Activated T-helper 1 cell treated with anti-CD3 and anti-CD28 coated beads, Interleukin-12 subunit alpha, Interleukin-12 subunit beta, Interleukin-2, Interleukin-4 antibody, amounts not matched to agents 30 ng/mL and 10 ng/mL and 1 ng/mL, durations not matched to agents 14 hours and 24 hours and 36 hours (primary cell): ENCODE measurements at places on chromosomes 7 and 10. TPM values are rescaled to one million over a fixed set of nuclear protein-coding genes. Genes with fewer than 3 reads are reported as not detected.
A peak's percentile ranks its signal among the peaks of the same experiment; 100 is the strongest.

DNA sequence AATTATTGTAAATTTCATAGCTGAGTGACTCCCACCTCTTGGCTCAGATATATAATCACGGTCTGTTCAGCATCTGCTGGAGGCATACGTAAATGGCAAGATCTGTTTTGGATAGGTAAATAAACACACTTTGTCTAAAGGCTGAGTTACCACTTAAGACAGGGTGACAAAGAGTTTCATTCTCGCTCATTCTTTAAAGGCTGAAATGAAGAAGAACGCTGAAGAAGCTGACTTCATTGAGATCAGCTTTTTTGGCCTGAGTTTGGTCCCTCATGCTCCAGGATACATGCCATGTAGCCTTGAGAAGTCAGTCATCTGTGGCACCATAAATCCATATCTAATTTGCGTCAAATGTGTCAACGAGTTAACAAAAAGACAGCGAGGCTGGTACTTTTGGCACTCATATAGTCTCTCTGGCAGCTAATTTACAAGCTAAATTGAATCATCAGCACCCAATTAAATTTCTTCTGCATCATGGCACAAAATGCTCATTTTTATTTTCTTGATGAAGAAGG, 309.9 kb downstream of the GPAM start:
- H3K27ac ChIP-seq = no peak overlapping the region
- no peak for DNase-seq
- no peaks in the 10 kb centered on the region for H3K27me3 ChIP-seq
- no peak overlapping the region for H3K4me3 ChIP-seq
- H3K4me1 ChIP-seq = no peaks in the 10 kb centered on the region

GRCh38 chr10:10623958-10624566, 393.6 kb upstream of the CELF2 start:
- no peak for DNase-seq
- H3K4me1 ChIP-seq = no peaks in the 10 kb centered on the region
- H3K4me3 ChIP-seq = no peak overlapping the region
- H3K27ac ChIP-seq = no peak overlapping the region
- no peaks in the 10 kb centered on the region for H3K36me3 ChIP-seq

- H3K27ac ChIP-seq = peak overlapping the region; percentile 92
- H3K36me3 ChIP-seq = peaks cover 12% of the 10 kb centered on the region
- DNase-seq = no peak
- peak overlapping the region; percentile 94 for H3K4me3 ChIP-seq
Observed at GRCh38 chr7:104207348-104207730, 474 bp downstream of the ORC5 start.

GRCh38 chr7:73999664-74000435, 28.1 kb upstream of the ELN start:
- no peak overlapping the region for H3K27ac ChIP-seq
- H3K4me3 ChIP-seq = no peak overlapping the region
- no peaks in the 10 kb centered on the region for H3K36me3 ChIP-seq
- peaks cover 12% of the 10 kb centered on the region for H3K4me1 ChIP-seq
- no peak for DNase-seq

- H3K4me1 ChIP-seq = peaks cover 31% of the 10 kb centered on the region
- peaks cover 13% of the 10 kb centered on the region for H3K36me3 ChIP-seq
- H3K4me3 ChIP-seq = no peak overlapping the region
- H3K27ac ChIP-seq = no peak overlapping the region
- no peak for DNase-seq
Observed at GRCh38 chr7:157468221-157469111, 131.7 kb downstream of the DNAJB6 start.

- H3K4me3 ChIP-seq = no peak overlapping the region
- H3K36me3 ChIP-seq = no peaks in the 10 kb centered on the region
- DNase-seq = no peak
- H3K27ac ChIP-seq = no peak overlapping the region
- H3K4me1 ChIP-seq = no peaks in the 10 kb centered on the region
Observed at GRCh38 chr7:88314061-88314491, 7.4 kb upstream of the STEAP4 start.

GRCh38 chr10:104209575-104210198, 22.5 kb downstream of the CFAP43 start:
- no peaks in the 10 kb centered on the region for H3K4me1 ChIP-seq
- H3K4me3 ChIP-seq = no peak overlapping the region
- no peak overlapping the region for H3K27ac ChIP-seq
- H3K36me3 ChIP-seq = no peaks in the 10 kb centered on the region
- DNase-seq = no peak

DNA sequence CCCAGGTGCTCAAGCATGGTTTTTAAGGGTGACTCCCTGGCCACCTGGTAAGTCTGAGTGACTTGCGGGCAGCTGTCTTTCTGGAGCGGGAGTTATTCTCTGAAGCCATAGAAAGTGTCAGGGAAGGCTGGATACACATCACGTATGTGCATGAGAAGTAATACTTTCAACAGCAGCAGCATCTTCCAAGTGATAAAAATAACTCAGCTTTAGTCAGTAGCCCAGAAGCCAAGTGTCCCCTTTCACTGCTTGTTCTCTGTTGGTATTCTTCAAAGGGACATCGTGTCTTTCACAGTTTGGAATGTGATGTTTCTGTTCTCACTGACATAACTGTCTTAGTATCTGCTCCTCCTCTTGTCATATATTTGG, 97.6 kb downstream of the KIAA1217 start:
- no peak overlapping the region for H3K27ac ChIP-seq
- H3K27me3 ChIP-seq = peaks cover 4% of the 10 kb centered on the region
- no peak for DNase-seq
- H3K4me3 ChIP-seq = no peak overlapping the region
- no peaks in the 10 kb centered on the region for H3K4me1 ChIP-seq

GRCh38 chr7:45515346-45515745, 58.8 kb upstream of the ADCY1 start:
- H3K4me3 ChIP-seq = no peak overlapping the region
- H3K4me1 ChIP-seq = no peaks in the 10 kb centered on the region
- no peaks in the 10 kb centered on the region for H3K27me3 ChIP-seq

DNA sequence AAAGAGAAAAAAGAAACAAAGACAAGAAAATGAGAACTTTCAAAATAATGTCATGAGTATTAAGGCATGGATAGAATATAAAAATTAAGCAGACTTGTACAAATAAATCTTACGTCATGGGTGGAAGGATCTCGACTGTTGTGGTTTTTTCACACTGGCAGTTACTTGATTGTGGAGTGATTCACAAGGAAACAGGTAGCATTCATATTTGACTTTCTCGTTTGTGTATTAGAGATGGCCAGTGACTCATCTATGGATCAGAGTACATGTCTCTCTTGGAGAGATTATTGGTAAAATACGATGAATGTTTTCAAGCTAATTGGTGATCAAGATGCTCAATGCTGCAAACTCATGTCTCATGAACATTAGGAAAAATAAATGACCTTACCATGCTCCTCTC, 564.3 kb downstream of the GATA3 start:
- H3K27ac ChIP-seq = no peak overlapping the region
- DNase-seq = no peak
- H3K4me1 ChIP-seq = no peaks in the 10 kb centered on the region
- H3K36me3 ChIP-seq = no peaks in the 10 kb centered on the region
- H3K4me3 ChIP-seq = no peak overlapping the region

DNA sequence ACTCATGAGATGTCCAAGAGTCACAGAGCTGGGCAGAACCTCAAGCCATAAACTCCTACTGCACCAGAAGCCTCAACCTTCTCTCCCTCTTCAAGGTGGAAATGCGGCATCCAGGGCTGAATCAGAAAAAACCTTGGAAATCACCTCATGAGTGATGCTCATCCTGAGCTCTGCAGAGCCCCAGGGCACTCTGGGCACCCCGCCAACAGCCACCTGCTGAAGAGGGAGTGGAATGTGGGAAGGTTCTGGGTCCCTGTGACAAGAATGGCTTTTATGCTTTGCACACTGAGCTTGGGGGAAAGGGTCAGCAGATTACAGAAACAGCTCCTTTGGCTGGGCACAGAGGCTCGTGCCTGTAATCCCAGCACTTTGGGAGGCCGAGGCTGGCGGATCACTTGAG, 18.8 kb downstream of the NUDT1 start:
- H3K4me1 ChIP-seq = peaks cover 9% of the 10 kb centered on the region
- H3K4me3 ChIP-seq = no peak overlapping the region
- peaks cover 8% of the 10 kb centered on the region for H3K36me3 ChIP-seq
- DNase-seq = no peak
- H3K27me3 ChIP-seq = no peaks in the 10 kb centered on the region

GRCh38 chr10:79930267-79930666, 18.6 kb downstream of the SFTPD start:
- no peaks in the 10 kb centered on the region for H3K4me1 ChIP-seq
- H3K4me3 ChIP-seq = no peak overlapping the region
- H3K27ac ChIP-seq = no peak overlapping the region
- H3K27me3 ChIP-seq = peaks cover 29% of the 10 kb centered on the region
- no peak for DNase-seq

DNA sequence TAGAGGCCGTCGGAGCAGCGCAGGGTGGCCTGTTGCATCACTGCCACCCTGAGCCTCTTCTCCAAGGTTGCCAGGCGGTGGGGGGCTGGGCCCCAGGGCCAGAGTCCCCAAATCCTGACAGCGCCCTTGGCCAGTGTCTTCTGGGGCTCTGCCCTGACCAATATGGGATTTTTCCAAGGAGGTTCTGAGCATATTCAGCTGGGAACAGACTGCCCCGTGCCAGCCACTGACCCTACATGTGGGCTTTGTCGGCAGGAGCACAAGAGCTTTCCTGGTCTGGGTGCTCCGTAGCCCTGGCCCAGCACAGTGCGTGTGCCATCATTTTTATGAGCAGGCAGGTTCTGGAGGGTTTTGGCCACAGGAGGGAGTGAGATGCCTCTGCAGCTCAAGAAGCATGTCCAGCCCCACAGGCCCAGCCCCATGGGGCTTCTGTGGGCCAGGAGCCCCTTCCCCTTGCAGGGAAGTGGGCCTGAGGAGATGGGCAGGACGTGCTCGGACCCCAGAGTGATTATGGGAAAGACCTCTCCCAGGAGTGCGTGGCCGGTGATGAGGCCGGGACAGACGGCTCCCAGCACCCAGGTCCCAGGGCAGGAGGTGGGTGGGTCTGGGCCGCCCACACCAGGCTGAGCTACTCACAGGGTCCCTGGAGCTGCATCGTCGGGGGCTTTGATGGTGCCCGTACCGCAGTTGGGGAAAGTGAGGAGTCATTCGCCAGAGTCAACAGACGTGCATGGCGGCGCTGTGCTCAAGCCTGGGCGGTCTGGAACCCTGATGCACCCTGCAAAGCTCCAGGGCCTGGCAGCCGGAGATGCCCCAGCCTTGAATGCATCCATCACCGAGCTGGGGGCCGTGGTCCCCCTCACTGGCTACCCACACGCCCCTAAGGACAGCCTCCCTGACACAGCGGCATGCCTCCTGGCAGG, 66.6 kb downstream of the PWWP2B start:
- H3K27ac ChIP-seq = no peak overlapping the region
- H3K4me3 ChIP-seq = no peak overlapping the region
- no peak for DNase-seq
- H3K27me3 ChIP-seq = peaks cover 2% of the 10 kb centered on the region
- H3K4me1 ChIP-seq = no peaks in the 10 kb centered on the region
- H3K36me3 ChIP-seq = no peaks in the 10 kb centered on the region

DNA sequence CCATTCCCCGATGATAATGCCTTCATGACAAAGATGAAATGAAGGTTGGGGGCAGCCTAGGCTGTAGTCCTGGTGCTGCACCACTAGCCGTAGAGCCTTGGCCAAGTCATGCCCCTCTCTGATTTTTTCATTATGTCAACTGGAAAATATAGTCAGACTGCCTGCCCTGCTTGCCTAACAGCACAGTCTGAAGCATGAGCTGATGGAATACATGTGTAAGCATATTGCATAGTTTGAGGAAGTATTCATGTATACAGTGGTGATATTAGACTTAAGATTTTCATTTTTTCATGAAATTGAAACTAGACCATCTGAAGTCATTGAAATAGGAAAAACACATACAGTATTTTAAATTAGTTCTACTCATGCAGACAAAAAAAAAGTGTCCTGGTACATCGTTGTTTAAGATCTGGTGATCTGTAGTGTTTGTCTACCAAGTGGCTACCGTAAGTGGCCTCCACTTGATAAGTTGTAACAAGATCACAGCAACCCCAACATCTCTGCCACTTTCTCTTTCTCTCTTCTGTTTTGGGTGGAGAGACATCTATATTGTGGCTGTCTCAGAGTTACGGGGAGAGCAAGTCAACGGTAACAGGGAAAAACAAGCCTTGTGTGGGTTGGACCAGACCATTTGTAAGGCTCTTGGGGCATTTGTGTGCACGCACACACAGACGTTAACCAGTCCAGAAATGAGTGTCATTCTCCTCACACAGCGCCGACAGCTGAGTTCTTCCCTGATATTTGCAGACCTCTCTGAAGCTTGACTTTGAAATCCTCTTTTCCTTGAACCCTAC, 716.6 kb upstream of the GALNT17 start:
- DNase-seq = no peak
- H3K36me3 ChIP-seq = no peaks in the 10 kb centered on the region
- H3K27ac ChIP-seq = no peak overlapping the region
- H3K4me1 ChIP-seq = no peaks in the 10 kb centered on the region

- H3K36me3 ChIP-seq = peaks cover 7% of the 10 kb centered on the region
- no peaks in the 10 kb centered on the region for H3K27me3 ChIP-seq
- no peak for DNase-seq
- no peak overlapping the region for H3K27ac ChIP-seq
- H3K4me1 ChIP-seq = peaks cover 10% of the 10 kb centered on the region
Observed at GRCh38 chr10:88386204-88386788, 196.8 kb downstream of the RNLS start.

DNA sequence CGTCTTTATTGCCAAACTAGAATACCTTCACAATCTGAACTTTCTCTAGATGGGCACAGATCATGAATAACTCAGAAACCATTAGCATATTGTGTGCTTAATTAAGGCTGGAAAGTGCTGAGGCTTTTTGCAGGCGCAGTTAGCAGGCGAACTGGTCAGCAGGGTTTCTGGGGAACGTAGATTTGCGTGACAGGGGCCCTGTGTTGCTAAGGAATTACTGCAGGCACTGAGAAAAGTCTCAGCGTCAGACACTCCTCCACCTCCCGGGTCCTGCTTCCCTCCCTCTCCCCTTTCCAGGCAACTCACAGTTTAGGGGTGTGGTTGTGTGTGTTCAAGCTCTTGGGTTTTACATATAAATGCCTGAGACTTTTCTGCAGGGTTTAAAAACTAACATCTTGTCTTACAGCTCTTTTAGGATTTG, 2.2 kb downstream of the MAP3K8 start:
- H3K4me3 ChIP-seq = peak overlapping the region; percentile 94
- no peak for DNase-seq
- H3K27me3 ChIP-seq = no peaks in the 10 kb centered on the region
- H3K36me3 ChIP-seq = peaks cover 49% of the 10 kb centered on the region

GRCh38 chr7:21426286-21427181, 1.3 kb upstream of the SP4 start:
- H3K36me3 ChIP-seq = peaks cover 21% of the 10 kb centered on the region
- H3K27me3 ChIP-seq = no peaks in the 10 kb centered on the region
- peak overlapping the region; percentile 83 for H3K4me3 ChIP-seq
- H3K27ac ChIP-seq = peak overlapping the region; percentile 94
- no peak for DNase-seq

The CDK1 gene
- 100 and 104 TPM in 2 replicates for total RNA-seq

The PRLHR gene
- not detected in 2 replicates for total RNA-seq

The DMBT1 gene
- not detected in 2 replicates for total RNA-seq

The HMX3 gene
- not detected in 2 replicates for total RNA-seq

The RSU1 gene
- 46.9 and 47.5 TPM in 2 replicates for total RNA-seq

The MRLN gene
- 0.23 and 0.54 TPM in 2 replicates for total RNA-seq

The CABCOCO1 gene
- total RNA-seq = not detected in 2 replicates

The LRRC18 gene
- not detected in 2 replicates for total RNA-seq
